HL-60 (cell line): ENCODE measurements at places on chromosomes 2 and 18.

DNA sequence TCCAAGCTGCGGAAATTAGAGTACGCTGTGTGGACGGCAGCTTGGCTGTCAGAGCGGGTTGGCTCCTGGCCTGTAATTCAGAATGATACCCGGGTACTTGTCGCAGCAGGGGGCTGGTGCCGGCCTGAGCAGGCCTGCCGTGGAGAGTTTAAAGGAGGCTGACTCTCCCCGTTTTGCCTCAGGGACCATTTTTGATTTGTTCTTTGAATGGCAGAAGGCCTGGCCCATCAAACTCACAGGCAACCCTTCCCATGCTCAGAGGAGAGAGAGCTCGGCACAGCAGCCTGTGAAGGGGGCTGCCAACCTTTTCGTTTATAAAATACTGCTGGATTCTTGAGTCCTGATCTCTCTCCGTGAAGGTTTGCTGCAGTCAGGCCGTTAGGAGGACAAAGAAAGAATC, 151.3 kb downstream of the KLHL29 start:
- no peak for DNase-seq

DNA sequence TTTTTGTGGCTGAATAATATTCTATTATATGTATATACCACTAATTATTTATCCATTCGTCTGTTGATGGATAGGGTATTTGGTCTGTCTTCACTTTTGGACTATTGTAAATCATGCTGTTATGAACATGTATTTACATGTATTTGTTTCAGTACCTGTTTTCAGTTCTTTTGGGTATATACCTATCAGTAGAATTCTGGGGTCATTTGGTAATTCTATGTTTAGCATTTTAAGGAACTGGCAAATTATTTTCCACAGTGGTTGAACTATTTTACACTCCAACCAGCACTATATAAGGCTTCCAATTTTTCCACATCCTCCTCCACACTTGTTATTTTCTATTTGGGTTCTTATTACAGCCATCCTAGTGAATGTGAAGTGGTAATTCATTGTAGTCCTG, 12.4 kb upstream of the TANK start:
- DNase-seq: no peak

DNA sequence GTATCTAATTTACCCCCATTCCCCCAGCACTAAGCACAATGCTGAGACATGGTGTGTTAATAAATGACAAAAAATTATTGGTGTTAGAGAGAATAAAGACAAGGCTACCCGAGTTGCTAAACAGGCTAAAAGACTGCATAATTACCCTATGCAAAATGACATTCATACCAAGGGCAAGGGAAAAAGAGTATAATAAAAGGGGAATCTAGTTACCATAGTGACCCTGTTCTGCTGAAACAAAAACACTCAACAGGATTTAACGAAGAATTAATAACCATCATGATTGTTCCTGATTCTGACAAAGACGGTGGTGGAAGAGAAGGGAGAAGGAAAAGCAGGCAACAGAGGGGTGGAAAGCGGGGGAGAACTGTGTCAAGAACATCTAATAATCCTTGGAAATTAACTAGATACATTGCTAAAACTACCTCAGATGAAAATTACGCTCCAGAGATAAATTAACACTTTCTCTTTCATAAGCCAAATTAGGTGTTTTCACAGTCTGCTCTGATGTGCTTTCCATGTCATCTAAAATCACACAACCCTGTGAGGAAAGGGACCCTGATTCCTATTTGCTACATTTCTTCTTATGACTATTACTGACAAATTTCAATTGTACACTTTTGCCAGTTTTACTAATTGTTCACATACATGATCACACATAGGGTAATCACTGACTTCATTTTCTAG, 25.5 kb downstream of the TTR start:
- no peak for DNase-seq

- peak; percentile 56 for DNase-seq
These were observed 8.3 kb upstream of the ZC3H15 start for GRCh38 chr2:186477790-186478189.

DNA sequence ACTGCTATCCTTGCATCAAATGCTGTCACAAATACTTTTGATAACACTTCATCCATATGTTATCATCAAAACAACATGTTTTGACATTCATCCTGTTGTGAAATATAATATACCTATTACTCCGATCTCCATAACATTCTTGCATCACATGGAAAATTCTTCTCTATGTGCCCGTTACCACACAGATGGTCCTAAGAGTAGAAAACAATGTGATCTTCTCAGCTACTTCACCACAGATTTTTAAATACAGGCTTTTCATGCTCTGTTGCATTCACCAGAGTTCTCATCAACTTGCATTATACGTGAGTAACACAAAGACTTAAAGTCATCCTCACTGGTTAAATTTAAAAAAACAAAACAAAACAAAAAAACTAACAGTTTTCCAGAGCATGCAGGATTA, 1603.3 kb upstream of the ZEB2 start:
- no peak for DNase-seq

DNA sequence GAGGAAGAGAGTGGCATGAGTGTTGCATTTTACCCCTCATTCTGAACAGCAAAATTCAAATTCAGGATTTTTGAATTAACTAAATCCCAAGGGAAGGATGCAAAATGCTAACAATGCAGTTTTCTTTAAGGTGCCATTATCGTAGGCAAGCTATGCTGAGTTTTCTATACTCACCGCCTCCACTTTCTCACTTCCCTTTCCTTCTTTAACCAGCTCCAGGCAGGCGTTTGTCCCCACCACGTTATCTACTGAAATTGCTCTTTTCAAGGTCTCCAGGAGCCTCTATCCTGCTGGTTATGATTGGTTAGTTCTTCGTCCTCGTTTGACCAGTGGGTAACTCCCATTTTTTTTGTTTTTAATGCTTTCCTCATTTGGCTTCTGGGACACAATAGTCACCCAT, 1.8 kb upstream of the CPO start:
- DNase-seq: no peak

- DNase-seq: no peak
These were observed 24.0 kb upstream of the GALNT5 start for GRCh38 chr2:157233506-157233905.

DNA sequence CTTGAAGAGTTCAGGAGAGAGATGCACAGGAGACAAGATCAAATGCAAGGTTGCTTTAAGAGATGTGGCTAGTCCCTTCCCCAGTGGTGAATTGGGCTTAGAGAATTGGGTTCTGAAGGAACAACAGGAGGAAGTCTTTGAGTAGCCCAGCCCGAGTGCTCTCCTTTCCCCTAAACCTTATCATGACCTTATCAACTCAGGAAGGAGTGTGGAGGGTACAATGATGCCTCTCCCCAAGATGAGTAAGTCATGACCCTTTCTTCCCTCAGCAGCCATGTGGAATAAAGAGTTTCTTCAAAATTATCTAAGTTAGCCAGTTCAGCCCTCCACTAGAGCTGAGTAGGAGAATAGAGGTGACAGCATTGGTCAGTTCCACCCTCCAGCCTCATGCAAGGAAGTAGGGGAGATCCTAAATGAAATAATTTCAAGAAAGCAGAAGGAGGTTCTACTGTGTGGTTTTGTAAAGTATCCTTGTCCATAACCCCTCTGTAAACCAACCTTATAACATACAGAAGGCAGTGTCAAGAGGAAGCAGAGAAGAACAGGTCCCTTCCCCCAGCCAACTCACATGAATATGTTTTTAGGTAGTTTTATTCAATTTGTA, 88.4 kb downstream of the ARHGAP15 start:
- peak; percentile 20 for DNase-seq

DNA sequence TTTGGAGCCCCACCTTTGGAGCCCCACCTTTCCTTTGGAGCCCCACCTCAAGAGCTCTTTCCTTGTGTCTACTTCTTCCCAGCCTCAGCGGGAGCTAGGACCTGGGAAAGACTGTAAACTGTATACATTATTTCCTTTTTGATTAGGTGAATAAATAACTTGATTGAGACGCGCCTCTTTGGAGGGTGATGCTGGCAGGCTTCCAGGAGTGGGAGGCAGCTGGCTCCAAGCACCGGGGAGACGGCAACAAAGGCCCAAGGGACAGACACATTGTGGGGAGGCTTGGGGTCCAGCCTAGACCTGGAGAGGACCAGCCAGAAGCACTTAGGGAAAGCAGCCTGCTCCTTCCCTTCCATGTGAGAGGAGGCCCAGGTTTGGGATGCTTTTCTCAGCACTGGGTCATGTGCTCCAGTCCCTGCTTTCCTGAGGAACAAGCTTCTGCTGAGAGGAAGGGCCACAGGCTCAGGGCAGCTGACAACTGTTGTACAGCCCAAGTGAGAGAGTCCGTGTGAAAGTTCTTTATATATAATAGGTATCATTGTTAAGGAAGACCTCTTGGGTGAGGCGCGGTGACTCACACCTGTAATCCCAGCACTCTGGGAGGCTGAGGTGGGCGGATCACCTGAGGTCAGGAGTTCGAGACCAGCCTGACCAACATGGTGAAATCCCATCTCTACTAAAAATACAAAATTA, 297.2 kb upstream of the SLC14A2 start:
- DNase-seq: no peak

GRCh38 chr2:120794716-120795115, 59.0 kb downstream of the GLI2 start:
- DNase-seq: no peak

DNA sequence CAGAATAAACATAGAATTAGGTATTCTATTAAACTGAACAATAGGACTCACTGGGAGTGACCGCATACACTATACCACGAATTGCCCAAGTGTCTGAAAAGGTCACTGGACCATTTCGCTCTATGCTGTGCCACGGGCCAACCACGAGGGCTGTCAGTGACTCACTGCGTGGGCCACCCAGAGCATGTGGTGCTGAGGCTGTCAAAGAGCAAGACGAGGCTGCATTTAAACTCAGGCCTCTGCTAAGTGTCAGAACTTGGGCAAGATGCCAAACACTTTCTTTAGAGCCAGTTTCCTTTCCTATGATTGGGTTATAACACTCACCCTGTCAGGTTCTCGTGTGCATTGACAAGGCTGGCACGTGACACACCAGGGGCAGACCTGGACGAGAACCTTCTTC, 97.5 kb downstream of the SH3YL1 start:
- no peak for DNase-seq
